CD4-positive, alpha-beta T cell treated with Interleukin-1 beta for 1 hour (primary cell): ENCODE measurements at places on chromosomes 2 and 18.

DNA sequence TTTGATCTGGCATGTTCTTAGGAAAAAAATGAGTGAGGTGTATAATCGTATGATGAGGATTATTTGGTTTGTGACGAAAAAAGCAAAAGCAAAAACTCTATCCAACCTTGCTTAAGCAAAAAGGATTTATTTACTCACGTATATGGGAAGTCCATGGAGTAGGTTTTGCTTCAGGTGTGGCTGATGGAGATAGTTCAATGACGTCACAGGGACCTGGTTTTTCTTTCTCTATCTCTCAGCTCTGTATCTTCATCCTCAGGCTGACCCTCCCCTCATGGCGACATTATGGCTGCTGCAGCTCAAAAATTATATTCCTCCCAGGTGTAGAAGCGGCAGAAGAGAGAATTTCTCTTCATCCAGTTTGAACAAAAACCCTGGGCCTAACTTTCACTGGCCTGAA is 8.9 kb downstream of the TMSB10 start:
- no peak for DNase-seq

GRCh38 chr2:217289907-217290280 is 430.0 kb upstream of the TNP1 start:
- no peak for DNase-seq

DNA sequence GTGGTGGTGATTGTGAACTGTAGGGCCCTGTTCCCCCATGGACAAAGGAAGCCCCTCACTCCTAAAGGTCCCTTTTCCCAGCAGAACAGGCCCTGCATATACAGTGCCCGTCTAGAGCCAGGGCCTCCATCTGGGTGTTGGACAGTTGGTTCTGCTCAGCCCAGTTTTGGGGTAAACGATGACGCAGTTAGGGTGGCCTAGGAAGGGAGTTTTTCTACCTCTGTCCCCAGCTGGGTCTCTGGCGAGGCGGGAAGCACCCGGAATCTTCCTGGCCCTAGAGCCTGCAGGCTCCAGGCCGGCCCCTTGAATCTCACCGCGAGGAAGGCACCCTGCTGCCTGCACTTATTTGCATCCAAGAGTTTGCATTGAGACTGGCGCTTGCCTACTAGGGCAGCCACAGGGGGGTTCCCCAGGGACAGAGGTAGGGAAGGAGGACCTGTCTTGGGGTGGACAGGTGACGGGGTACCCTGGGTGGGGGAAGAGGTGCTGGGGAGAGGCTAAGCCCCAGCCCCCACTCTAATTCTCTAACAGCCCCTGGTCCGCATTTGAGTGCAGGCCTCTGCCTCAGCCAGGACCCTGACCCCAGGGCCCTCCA is 529 bp upstream of the MTA3 start:
- peak; percentile 5 for DNase-seq

DNA sequence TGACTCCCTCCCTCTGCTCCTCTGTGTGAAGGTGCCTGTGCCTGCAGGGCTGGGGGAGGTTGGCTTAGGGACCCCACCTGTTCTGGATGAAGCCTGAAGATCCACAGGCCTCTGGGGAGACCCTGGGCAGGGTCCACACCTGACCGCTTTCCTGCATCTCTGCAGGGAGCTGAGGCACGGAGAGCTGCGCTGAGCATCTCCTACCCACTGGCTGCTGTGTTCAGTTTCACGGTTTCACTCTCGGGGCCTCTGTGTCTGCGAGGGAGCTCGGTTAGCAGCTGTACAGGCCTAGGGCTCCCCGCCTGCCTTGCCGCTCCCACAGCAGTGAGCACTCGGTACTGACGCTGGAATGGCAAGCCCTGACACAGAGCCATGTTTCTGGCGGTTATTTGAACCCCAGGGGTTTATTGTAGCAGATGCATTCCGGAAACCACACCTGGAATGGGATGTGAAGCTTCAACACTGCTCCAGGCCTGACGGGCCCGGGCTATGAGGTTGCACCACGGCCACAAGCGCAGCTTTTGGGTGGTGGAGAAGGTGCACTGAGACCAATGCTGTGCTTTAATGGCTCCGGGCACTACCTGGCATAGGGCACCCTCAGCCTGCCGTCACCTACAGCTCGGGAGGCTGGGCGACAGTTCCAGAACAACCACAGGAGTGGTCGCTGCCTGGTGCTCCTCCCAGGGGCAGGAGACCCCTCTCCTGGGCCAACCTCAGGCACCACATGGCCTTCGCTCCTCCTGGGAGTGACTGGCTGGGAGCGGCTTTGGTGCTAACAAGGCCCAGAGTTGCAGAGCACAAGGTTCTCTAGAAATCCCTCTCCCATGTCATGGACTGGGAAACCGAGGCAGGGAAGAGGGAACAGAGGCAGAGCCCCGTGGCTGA is 257.9 kb downstream of the NDUFA10 start:
- DNase-seq: no peak

GRCh38 chr2:42029171-42029570 is 18.6 kb upstream of the PKDCC start:
- DNase-seq: no peak

DNA sequence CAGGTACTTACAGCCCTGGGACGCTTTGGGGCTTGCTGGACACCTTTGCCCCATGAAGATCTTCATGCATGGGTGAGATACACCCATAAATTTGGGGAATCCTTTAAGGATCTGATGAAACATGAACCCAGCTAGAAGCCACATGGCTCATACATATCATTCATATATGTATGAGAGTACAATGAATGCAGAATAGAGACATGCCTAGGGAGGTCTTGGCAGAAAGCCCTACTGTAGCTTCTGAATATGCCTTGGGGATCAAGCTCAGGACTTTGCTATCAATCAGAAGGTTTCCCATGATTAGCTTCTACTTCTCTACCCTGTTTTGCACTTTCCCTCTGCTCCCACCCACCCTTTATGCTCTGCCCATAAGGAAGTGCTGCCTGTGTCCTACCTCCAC is 368.4 kb downstream of the LPIN1 start:
- DNase-seq: no peak

GRCh38 chr2:121189011-121189410 is 96.0 kb downstream of the TFCP2L1 start:
- no peak for DNase-seq

GRCh38 chr2:240247868-240248720 is 107.6 kb upstream of the OTOS start:
- DNase-seq: no peak

GRCh38 chr2:236663287-236664101 is 93.9 kb downstream of the ACKR3 start:
- no peak for DNase-seq

GRCh38 chr2:115386465-115386864 is 944.0 kb downstream of the DPP10 start:
- no peak for DNase-seq
